Kidney (tissue), 22 donors: ENCODE measurements at places on chromosomes 7 and 10. TPM values are rescaled to one million over a fixed set of nuclear protein-coding genes. Genes with fewer than 3 reads are reported as not detected.

DNA sequence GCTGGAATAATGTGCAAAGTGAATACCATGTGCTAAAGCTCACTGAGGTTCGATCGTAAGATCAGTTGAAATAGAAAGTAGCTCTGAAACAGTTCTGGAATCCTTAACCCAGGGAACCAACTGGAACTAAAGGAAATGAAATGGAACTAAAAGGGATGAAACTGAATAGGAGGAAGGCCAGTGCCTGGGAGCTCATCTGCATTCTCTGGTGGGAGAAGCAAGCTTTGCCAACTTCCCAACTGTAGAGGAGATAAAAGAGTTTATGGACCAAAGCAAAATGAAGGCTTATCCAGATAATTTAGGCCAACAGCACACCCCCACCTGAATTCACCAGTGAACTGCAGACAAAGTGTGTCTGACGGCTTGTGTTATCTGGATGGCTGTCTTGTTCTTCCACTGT, 188.6 kb upstream of the HABP2 start:
- DNase-seq: no peak

ACTR1A gene
- 74.7 TPM for polyA plus RNA-seq

GRCh38 chr7:41574377-41574776, 128.5 kb downstream of the INHBA start:
- DNase-seq: no peak

BEND7 gene
- 16.7 TPM for polyA plus RNA-seq

DNA sequence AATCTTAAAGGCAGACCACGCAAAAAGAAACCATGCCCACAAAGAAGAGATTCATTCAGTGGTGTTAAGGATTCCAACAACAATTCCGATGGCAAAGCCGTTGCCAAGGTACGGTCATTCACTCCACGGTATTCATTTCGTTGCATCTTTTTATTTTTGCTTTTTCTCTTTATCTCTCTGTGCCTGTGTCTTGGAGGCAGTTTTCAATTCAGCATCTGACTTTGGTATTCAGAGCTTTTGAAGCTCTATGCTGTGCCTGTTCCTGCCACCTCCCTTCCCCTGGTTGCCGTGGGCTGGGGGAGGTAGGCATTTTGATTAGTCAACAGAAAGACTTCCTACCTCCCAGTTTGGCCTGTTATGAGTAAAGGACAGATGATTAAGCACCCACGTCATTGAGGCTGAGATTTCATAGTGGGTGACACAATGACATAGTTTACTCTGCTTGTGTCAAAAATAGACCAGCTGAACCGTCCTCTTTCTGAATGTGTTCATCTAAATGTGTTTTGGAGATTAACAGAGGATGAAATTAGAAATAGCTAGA, 149.5 kb downstream of the ARID5B start:
- peak; percentile 70 for DNase-seq

DNA sequence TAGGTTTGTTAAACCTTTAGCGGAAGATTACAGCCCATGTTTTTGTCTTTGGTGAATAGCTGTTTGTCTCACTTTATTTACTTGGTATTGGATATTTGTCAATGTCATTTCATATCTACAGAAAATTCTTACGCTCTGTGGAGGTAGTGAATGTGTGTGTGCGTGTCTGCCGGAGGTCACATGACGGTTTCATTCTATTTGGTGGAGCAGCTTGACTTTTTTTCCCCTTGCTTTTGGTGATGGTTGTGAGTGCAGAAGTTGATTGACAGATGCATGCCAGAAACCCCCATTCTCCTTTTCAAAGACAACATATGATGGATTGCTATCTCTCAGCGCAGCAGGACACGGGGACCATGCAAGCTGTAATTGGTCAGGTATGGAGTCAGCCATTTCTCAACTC, at the start of gene POU6F2:
Gene POU6F2 (plus strand): TSS at position 225 of the 400 bp plus-strand sequence. CDS start 45 bp downstream, at position 270.
- no peak for DNase-seq

CYP3A4 gene
- 0.37 TPM for polyA plus RNA-seq

DNA sequence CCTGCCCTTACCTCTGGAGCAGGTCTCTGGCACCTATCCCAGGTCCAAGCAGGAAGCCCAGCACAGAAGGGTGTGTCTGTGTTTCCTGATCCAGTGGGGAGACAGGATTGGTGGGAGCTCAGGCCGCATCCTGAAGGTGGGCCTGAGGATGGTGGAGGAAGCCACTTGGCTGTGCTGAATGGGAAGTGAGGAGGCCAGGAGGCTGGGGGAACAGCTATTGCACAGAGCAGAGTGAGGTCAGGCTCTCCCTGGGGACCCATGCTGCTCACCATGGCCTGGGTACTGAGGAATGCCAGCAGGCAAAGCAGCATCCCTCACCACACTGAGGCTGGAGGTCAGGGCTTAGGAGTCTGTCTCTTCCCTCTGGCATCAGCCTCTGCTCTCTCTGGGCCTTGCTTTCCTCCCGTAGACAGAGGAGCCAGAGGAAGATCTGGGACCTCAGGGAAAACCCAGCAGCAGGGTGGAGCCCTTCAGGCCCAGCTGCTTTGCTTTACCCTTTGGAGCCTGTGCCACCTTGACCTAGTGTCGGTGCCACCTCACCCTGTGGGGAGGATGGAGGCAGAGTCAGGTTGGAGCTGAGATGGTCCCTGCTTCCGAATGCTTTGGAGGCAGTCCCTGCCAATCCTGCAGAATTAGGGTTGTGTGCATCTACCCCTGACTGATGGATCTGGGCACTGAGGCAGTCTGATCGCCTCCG, 39.0 kb downstream of the CDH23 start:
- DNase-seq: no peak
